ENCODE measurements at places on chromosomes 6 and 20.

GRCh38 chr6:156057869-156058268, 602.2 kb upstream of the NOX3 start:
- DNase-seq, result no peak

- DNase-seq, result no peak
Observed at GRCh38 chr20:41003143-41003935, 25.3 kb upstream of the TOP1 start.

DNA sequence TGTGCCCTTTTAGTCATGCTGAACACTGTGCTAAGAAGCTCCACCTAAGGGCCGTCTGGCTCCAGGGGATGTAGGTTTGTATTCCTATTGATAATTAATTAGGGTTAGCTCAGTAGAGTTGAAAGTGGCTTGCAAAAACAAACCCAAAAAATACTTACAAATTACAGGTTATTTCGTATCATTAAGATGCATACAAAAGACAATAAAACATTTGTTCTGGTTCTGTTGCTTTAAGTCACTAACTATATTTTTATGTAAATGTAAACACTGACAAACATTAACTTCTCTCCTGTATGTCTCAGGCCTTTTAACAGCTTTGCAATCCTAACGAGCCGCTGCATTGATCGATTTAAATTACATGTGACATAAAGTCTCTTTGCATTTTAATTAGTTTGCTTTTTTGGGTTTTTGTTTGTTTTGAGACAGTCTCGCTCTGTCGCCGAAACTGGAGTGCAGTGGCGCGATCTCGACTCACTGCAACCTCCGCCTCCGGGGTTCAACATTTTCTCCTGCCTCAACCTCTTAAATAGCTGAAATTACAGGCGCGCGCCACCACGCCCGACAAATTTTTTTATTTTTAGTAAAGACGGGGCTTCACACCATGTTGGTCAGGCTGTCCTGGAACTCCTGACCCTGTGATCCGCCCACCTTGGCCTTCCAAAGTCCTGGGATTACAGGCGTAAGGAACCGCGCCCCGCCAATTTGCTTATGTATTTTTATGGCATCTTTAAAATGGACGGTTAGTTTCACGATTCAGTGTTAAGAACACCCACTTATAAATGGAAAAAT, 110.9 kb downstream of the HFE start:
- DNase-seq, result no peak

DNA sequence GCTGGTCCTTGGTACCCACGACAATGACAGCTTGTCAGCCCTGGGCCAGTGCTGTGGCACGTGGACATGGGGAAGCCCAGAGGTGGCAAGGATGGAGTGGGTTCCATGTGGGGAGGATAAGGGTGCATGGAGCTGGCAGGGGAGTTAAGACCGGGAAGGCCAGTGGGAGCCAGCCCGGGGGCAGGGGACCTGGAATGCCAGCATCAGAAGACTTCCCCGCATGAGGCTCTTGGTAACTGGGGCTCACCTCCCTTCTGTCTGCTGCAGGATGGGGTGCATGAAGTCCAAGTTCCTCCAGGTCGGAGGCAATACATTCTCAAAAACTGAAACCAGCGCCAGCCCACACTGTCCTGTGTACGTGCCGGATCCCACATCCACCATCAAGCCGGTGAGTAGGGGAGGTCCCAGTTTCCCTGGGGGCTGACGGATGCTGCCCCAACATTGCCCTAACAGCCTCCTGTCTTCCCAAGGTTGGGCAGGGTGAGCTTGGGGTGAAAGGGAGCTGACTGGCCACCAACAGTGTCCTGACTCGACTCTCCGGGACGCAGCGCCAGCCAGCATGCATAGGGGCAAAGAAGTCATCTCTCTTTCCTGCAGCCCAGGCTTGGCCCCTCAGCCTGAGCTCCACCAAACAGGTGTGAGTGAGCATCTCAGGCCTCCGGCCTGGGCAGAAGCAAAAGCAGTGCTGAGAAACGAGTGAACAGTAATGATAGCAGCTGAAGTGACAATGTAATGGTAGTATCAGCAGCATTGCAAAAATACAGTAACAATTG, 19.5 kb downstream of the HCK start:
- no peak for DNase-seq

DNA sequence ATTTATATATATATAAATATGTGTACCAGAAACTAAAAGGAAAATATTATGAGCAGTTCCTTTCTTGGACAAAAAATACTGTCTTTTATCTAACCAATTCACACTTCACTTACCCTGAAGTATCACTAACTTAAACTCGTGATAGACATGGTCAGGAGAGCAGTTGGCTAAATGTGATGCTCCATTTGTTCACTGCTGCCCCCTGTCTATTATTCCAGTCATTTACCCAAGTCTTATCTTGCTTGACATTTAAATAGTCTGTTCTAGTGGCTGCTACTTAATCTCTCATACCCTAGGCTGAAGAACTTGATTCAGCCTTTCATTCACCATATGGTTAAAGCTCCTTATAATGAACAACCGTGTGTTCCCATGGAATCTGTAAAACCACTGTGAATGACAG, 789.6 kb upstream of the EYS start:
- DNase-seq, result no peak

GRCh38 chr20:3710703-3711483, 1.5 kb downstream of the SIGLEC1 start:
- peak; percentile 89 for DNase-seq

DNA sequence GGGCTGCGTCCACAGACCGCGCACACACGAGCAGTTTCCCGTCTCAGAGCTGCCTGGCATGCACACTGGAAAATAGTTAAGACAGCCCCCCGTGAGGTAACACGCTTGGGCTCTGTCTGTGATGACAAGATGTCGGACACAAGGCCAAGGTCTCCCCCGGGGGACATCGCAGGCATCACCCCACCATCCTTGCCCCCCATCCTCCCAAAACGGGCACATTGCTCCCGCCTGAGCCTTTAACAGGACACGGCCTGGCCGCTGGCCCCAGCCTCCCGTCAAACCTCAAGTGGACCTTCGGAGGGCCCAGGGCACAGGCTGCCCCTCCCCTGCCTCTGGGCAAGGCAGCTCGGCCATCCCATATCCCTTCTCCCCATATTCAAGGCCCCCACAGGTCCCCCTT, 5.6 kb downstream of the KCNQ2 start:
- DNase-seq, result no peak

DNA sequence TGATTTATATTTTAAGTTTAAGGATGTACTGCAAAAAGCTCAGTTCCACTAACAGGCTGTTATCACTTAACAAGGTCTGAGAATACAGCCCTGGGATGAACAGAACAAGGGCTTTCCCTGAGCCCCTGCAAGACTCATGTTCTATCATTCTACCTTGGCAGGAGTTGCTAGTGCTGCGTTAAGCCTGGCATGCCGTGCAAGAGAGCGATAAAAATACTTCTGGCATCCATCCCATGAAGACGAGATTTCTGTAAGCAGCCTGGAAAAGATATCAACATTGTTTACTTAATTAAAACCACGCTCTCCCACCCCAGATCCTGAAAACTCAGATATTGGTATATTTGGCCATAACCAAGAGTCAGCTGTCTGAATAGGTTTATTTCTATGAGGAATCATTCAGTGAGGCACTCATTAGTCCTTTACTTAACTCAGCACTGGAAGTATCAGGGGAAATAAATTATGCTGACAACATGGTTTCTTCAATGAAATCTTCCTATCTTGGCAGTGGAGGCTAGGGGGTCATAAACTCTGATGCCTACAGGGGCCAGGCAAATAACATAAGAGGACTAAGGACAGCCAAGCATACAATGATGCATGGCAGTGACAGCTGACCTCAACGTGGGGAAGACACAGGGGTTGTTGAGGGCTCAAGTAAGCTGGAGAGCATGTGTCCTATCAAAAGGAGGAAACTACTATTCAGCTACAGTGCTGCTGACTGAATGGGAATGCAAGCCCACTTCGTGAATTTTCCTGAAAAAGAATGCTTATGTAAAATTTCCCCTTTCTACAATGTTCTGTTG, 37.6 kb upstream of the LYRM2 start:
- no peak for DNase-seq

DNA sequence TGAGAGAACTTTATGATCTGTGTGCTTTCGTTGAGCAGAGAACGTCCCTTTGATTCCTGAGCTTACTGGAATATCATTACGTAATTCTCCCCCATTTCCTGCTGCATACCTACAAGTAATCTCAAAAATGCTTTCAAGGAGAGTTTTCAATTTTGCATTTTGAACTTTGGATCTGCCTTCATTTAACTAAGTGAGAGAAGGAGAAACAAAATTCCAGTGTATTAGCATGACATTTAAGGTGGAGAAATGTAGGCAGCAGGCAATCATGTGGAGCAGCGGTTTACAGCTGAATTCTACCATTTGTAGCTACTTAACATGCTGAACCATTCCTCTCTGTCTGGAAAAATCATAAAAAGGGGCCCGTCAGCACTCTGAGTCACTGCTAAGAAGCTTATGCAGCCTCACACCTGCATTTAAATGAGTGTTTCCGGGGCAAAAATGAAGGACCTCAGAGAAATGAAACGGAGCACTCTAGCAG, 451.5 kb downstream of the PLCB1 start:
- DNase-seq, result no peak

- DNase-seq, result peak; percentile 54
Observed at GRCh38 chr20:46709459-46710152, at the start of gene SLC2A10. Gene SLC2A10, plus strand, starts transcription at chr20:46709649. Its CDS starts 88 bp downstream, at chr20:46709737.

GRCh38 chr6:154882107-154882506, 113.0 kb upstream of the TIAM2 start:
- no peak for DNase-seq

- DNase-seq, result no peak
Observed at GRCh38 chr6:105954148-105954547, 132.0 kb upstream of the PRDM1 start.

DNA sequence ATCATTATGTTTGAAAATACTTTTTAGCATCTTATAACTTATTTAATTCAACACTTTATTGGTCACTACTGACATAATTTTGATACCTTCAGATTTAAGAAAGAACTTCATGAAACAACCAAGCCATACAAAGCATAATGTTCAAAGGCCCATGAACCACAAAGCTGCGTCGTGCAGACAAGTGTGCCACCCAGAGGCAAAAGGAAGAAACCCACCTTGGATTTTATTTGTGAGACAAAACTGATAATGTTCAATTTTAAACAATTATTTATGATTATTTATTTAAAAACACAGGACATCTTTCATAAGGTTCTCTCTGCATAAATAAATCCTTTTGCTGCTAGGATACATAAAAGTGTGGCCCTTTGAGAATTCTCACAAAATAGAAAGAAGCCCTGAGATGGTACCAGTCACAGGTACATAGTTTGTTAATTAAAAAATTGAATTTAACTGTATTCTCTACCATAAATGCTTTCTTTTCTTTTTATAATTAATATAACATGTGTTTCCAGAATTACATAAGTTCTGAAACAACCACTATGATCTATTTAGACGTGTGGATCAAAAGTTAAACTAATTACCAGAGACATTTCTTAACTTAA, 143.7 kb downstream of the RALGAPA2 start:
- peak; percentile 13 for DNase-seq

DNA sequence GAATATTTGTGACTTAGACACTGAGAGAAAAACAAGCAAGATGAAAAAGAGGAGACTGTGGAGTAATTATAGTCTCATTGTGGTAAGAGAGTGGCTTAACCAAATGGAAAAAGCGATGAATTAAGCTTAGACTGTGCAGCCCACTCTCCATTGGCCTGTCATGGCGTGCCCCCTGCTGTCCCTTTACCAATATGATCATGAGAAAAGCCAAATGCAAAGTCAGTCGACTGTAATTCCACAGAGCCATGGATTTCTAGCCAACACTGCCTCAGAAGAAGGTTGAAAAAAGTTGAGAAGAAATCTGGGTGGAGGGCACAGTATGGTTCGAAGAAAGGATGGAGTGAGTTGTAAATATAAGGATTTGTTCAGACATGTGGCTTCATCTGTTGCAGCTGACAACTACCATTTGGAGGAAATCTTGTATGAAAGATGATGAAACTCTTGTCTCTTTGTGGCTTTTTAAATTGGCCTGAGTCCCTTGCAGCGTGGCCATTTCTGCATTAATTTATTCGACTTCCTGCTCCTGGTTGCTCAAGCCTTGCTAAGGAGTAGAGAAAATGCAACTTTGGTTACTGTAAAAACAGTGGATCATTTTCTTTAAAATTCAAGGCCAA, 251.4 kb downstream of the DOK5 start:
- DNase-seq, result no peak

GRCh38 chr20:62666736-62667529, 24.6 kb downstream of the SLCO4A1 start:
- no peak for DNase-seq

DNA sequence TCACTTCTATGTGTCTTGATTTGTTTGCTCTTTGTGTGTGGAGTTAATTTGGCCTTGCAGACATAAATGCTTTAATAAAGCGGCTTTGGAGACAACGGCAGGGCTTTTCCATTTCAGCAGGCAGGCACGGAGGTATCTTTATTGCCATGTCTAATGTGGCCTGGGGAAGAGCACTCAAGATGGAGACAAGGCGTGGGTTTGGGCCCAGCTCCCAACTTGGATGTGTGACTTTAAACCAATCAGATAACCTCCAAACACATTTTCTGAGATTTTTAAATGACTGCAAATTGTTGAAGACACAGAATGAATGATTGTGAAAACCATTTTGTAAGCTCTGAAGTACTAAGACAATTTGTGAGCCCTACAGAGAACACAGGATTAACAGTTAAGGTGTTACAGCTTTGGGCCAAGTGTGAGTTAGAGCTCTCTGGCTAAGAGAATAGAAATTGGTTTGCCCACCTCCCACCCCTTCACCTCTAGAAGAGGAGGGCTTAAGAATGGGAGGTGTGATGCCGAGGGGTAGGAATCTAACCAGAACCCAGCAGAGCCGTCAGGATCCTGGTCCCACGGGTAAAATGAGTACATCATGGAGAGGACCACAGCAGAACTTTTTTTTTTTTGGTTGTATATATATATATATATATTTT, 9.0 kb downstream of the DYNLT1 start:
- DNase-seq, result no peak

DNA sequence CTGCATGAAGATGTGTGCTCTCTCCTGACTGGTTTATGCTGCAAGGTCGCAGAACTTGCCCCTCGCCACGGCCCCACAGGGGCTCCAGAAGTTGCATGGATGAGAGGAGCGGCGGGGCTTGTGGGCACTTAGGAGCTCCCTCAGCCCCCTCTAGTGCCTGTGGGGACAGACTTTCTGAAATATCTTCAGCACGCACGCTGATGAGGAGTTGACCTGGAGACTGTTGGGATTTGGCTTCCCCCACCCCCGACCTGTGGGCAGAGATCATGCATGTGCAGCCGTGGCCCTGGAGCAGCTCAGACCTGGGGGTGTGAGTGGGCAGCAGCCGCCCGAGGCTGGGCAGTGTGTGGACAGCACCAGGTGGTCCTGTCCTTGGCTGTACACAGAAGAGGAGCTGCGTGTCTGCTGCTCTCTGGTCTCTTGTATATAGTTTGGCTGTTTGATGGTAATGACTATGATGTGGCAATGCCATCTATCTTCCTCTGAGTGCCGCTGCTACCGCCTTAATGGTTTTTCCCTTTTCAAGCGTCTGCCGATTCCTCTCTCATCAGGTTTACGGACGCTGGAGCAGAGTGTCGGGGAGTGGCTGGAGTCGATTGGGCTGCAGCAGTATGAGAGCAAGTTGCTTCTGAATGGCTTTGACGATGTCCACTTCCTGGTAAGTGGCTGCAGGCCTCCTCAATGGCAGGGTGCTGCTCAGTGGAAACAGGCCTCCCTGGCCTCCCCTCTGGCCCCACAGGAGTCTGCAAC, 81.4 kb downstream of the TCP11 start:
- DNase-seq, result no peak

GRCh38 chr6:135176058-135176457, 5.0 kb upstream of the MYB start:
- no peak for DNase-seq

Measured in frontal cortex (tissue), 4 donors.